ENCODE measurements at places on chromosomes 12 and 14. TPM values are rescaled to one million over a fixed set of nuclear protein-coding genes. Genes with fewer than 3 reads are reported as not detected.

Gene MOK
- total RNA-seq = 4.0 TPM

Gene ABHD12B
- not detected for total RNA-seq

DNA sequence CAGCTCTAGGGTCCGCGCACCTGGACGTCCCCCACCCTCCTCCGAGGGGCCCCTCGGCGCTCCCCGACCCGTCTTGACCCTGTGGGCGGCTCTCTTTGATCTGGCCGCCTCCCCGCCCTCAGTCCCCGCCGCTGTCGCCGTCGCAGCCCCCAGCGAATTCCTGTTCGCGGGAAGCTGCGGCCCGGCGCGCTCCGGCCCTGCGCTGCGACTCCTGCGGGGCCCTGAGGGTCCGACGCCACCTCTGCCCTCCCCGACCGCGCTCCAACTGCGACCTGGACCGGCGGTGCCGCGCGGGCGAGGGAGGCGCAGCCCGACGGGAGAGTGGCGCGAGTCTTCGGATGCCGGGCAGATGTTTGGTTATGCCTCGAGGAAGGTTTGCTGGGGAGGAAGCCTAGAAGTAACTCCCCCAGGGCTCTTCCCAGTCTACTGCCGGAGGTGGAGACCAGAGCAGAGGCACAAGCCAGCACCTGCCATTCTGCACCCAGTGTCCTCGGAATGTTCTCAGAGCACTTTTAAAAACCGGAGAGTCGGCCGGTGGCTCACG is 440 bp upstream of the ISM2 start:
- peaks cover 3% of the 10 kb centered on the region for H3K36me3 ChIP-seq
- H3K4me3 ChIP-seq = peak overlapping the region; percentile 61
- no peak overlapping the region for H3K27ac ChIP-seq
- DNase-seq = no peak
- H3K27me3 ChIP-seq = peaks cover 42% of the 10 kb centered on the region
- H3K4me1 ChIP-seq = peaks cover 8% of the 10 kb centered on the region

Gene KRT74
- not detected for total RNA-seq

GRCh38 chr14:72024043-72024407 is 91.8 kb downstream of the RGS6 start:
- peaks cover 19% of the 10 kb centered on the region for H3K27me3 ChIP-seq
- DNase-seq = peak; percentile 21
- H3K4me1 ChIP-seq = no peaks in the 10 kb centered on the region
- H3K27ac ChIP-seq = no peak overlapping the region
- no peaks in the 10 kb centered on the region for H3K36me3 ChIP-seq

Gene OTX2
- not detected for total RNA-seq

GRCh38 chr14:80718940-80719339 is 222.6 kb downstream of the CEP128 start:
- H3K4me3 ChIP-seq = no peak overlapping the region
- DNase-seq = no peak
- H3K4me1 ChIP-seq = peaks cover 9% of the 10 kb centered on the region
- no peaks in the 10 kb centered on the region for H3K27me3 ChIP-seq
- no peak overlapping the region for H3K27ac ChIP-seq

- no peaks in the 10 kb centered on the region for H3K4me1 ChIP-seq
- no peak for DNase-seq
- no peak overlapping the region for H3K27ac ChIP-seq
- H3K4me3 ChIP-seq = no peak overlapping the region
- H3K36me3 ChIP-seq = no peaks in the 10 kb centered on the region
- peaks cover 1% of the 10 kb centered on the region for H3K27me3 ChIP-seq
These were observed 63.9 kb upstream of the TMEM260 start for GRCh38 chr14:56515739-56516138.

Gene PPP1R1A
- total RNA-seq = not detected

- DNase-seq = no peak
- no peaks in the 10 kb centered on the region for H3K27me3 ChIP-seq
- peaks cover 10% of the 10 kb centered on the region for H3K36me3 ChIP-seq
- no peak overlapping the region for H3K4me3 ChIP-seq
These were observed 58.1 kb downstream of the FSCB start for GRCh38 chr14:44448951-44449358.

DNA sequence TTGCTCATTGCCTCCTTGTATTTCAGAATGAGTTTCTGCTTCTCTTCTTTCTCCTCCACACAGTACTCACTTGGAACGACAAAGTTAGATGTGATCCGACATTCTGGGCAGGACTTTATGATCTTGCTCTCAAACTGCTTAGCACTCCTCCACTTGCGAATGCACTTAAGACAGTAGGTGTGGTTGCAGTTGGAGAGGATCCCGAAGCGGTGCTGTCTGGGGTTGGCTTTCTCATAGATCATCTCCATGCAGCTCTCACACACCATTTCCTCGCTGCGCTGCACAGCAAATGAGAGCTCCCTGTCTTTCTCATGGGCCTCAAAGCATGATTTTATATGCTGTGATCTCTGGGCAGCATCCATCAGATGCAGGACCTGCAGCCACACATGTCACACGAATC is 245.7 kb downstream of the C12orf50 start:
- H3K4me3 ChIP-seq = no peak overlapping the region
- no peak for DNase-seq
- peaks cover 1% of the 10 kb centered on the region for H3K4me1 ChIP-seq
- no peaks in the 10 kb centered on the region for H3K27me3 ChIP-seq

DNA sequence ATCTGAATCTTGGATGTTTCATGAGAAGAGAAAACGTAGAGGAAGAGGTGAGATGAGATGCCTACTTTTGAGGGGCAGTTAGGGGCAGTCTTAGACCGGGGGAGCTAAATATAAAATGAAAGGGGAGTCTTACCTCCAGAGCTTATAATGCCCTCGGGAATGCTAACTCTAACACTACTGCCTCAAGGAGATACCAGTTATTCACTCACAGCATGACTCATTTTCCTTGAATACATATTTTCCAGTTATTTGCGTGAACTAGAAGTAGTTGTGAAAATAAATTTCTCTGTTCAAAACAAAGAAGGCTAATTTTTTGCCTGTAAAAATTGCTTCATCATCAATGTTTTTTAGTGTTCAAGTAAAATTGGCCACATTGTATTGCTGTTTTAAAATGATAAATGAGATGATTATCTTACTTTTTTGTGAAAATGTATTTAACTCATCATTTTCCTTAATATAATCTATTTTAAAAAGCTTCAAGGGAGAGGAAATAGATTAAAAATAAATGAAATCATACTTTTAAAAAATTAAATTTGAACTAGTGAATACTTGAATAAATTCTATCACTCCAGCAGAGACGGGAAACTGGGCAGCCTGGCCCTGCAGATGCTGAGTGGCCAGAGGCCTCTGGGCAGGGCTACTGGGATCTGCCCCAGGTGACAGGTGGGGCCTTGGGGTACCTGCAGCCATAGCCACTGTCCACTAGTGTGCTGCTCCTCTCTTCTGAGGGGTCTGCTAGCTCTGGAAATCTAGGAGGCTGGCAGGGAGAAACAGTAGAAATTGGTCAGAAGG is 339.3 kb downstream of the EGLN3 start:
- no peaks in the 10 kb centered on the region for H3K4me1 ChIP-seq
- H3K36me3 ChIP-seq = no peaks in the 10 kb centered on the region
- no peak for DNase-seq

DNA sequence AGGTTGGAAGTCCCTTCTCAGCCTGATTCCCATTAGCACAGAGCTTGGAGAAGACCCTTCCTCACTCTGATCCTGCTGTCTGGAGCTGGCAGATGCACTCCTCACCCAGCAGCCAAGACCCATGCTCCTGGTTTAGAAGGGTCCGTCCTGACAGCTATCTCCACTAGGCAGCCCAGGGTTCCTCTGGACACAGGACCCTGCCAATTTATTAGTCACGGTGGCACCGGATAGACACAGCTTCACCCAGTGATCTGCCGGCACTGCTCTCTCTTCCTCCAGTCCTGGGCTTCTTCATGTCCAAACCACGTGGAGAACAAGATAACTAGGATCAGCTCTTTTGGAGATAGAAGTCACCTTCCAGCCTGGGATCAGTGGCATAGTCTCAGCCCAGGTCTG is 26.2 kb upstream of the TCL1B start:
- no peaks in the 10 kb centered on the region for H3K36me3 ChIP-seq
- H3K4me3 ChIP-seq = no peak overlapping the region
- no peak for DNase-seq

DNA sequence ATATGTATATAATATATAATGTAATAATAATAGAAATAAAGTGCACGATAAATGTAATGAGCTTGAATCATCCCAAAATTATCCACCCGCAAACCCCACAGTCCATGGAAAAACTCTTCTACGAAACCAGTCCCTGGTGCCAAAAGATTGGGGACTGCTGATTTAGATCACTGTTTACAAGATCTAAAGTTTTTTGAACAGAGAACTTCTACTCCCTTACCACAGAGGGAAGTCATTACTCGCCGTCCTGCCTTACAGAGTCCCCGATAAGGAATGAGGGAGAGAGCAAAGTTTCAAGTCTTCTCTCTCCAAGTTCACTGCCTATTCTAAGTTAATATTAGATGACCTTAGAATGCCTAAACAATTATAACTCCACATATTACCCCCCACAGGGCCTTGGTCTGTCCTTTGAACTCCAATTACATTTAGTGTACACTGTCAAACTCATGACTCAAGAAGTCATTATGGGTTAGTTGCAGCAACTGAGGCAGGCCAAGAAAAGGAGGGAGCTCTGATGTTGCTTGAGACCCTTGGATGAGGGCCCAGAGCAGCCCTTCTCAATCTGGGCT is 21.8 kb upstream of the DHRS4 start:
- no peak overlapping the region for H3K27ac ChIP-seq
- no peak overlapping the region for H3K4me3 ChIP-seq
- H3K36me3 ChIP-seq = no peaks in the 10 kb centered on the region
- H3K27me3 ChIP-seq = peaks cover 4% of the 10 kb centered on the region

- peaks cover 35% of the 10 kb centered on the region for H3K27me3 ChIP-seq
- no peak within 1 kb of the TSS for H3K27ac ChIP-seq
- no peak within 1 kb of the TSS for H3K4me3 ChIP-seq
- no peaks in the 10 kb centered on the region for H3K36me3 ChIP-seq
- H3K4me1 ChIP-seq = no peaks in the 10 kb centered on the region
These were observed at the start of gene ESRRB for GRCh38 chr14:76375947-76376404. Gene ESRRB (plus strand): TSS chr14:76376137. CDS start chr14:76376402, 265 bp downstream.

GRCh38 chr14:82009076-82009475 is 475.4 kb upstream of the SEL1L start:
- H3K4me1 ChIP-seq = no peaks in the 10 kb centered on the region
- DNase-seq = no peak
- H3K4me3 ChIP-seq = no peak overlapping the region
- no peaks in the 10 kb centered on the region for H3K27me3 ChIP-seq

GRCh38 chr14:68630081-68630571 is 162.7 kb downstream of the ZFP36L1 start:
- H3K4me3 ChIP-seq = no peak overlapping the region
- H3K27ac ChIP-seq = no peak overlapping the region
- no peaks in the 10 kb centered on the region for H3K36me3 ChIP-seq
- H3K4me1 ChIP-seq = peaks cover 20% of the 10 kb centered on the region
- no peaks in the 10 kb centered on the region for H3K27me3 ChIP-seq
- no peak for DNase-seq

Gene C12orf42
- 16.8 TPM for total RNA-seq

DNA sequence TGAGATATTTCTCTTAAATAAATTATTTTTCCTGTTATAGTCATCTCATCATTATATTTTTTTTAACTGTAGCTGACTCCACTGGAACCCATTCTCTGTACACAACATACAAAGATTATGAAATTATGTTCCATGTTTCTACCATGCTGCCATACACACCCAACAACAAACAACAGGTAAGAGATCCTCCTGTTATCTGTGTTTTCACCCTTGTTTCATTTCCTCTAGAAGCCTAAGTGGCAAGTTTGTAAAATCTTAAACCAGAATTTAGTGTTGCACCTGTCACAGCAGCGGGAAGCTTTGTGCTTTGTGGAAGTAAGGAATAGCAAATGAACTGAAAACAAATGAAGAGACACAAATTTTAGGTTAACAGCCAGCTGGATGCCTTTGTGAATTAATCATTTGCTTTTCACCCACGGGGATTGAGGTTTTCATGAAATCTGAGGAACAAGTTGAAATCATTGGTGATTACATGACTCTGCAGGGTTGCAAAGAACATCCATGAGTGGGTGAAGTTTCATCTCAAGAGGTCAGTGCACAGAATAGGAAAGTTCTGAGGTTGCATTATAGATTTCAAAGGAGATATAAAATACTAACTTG is 273.9 kb upstream of the RGS6 start:
- no peak for DNase-seq
- H3K4me3 ChIP-seq = no peak overlapping the region
- H3K27me3 ChIP-seq = no peaks in the 10 kb centered on the region
- no peaks in the 10 kb centered on the region for H3K4me1 ChIP-seq

- H3K4me1 ChIP-seq = peaks cover 4% of the 10 kb centered on the region
- H3K4me3 ChIP-seq = no peak overlapping the region
- H3K36me3 ChIP-seq = peaks cover 4% of the 10 kb centered on the region
These were observed 91.9 kb downstream of the VRK1 start for GRCh38 chr14:96889091-96889490.

Gene CFAP251
- total RNA-seq = 0.82 TPM

DNA sequence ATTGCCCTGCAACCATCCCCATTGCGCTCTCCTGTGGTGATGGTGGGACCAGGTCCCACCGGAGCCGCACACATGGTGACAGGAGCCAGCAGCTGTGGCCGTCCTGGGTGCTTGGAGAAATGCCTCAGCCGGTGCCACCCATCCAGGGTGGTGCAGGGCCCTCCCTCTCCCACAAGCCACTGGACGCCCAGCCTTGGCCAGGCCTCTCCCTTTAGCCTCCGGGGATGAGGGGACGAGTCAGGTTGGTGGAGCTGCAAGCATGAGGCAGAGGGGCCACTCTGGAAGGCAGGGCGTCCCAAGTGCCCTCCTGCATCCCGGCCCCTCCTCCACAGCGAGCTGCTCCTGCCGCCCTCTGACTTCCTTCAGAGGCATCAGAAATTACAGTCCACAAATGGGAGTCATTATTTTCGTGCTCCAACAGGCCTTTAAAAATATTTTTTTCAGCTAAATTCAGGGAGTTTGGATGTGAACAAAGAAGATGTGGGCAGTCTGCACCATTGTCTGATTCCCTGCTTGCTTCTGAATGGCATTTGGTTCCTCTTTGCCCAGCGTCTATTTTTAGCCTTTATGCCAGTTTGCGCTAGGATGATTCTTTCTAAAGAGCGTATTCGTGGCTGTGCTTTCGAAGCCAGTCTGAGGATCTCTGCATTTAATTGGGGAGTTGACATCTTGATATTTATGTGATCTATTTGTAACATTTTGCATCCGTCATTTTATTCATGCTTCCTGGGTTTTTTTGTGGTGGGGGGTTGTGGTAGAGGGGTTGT is 189.4 kb downstream of the ADGRD1 start:
- no peak overlapping the region for H3K4me3 ChIP-seq
- H3K4me1 ChIP-seq = peaks cover 1% of the 10 kb centered on the region
- no peaks in the 10 kb centered on the region for H3K36me3 ChIP-seq
- no peaks in the 10 kb centered on the region for H3K27me3 ChIP-seq
- no peak for DNase-seq
- H3K27ac ChIP-seq = no peak overlapping the region
